ENCODE measurements at places on chromosomes 13 and 19.
A peak's percentile ranks its signal among the peaks of the same experiment; 100 is the strongest.

- peak; percentile 86 for DNase-seq
These were observed 10.7 kb upstream of the CEACAM3 start for GRCh38 chr19:41785653-41786052.

DNA sequence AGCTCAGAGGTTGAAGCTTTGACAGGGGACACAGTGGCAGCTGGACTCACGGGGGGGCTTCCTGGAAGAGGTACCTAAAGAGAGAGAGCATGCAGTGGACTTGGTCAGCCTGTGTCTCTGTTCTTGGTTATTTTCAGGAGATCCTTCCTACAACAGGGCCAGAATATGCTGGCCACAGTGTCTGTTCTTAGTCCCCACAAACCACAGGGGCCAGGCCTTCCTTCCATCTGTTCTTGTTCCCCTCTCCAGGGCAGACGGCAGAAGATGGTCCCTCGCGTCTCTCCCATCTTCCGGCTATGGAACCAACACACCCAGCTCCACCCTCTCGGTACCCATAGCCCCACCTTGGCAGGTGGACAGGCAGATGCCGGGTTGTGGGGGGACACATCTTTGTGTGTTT lies 24.8 kb downstream of the MAST3 start:
- no peak for DNase-seq

DNA sequence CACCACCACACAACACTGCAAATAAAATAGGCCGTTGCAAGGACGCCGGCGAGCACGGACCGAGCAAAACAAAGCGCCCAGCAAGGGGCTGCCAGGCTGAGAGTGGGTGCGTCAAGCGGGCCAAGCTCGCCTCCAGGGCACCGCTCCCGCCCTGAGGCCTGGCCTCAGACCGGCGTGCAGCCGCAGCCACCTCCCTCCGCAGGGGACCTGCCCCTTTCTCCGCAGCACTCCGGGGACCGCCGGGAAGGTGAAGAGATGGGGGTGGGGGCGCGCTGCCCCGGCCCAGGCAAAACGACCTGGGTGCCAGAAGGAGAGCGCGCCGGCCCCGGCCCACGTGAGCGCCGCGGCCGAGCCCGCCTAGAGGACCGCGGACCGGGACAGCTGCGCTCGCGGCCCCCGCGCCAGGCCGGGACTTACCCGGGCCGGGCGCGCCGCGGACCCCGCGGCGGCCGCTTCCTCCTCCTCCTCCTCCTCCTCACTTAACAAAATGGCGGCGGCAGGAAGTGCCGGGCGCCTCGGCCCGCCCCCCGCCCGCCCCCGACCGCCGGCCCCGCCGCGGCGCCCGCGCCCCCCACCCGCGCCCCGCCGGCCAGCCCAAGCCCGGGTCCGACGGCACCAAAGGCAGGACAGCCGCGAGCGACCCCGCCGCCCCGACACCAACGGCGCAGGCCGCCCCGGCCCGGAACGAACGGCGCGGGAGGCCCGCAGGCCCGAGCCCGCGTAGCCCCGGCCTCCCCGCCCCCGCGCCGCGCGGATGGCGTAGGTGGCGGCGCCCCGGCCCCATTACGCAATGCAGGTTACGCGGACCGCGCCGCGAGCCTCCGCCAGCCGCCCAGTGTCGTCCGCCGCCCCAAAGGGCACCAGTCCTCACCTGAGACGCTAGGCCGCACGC lies 674 bp downstream of the BRD4 start:
- DNase-seq = peak; percentile 67

DNA sequence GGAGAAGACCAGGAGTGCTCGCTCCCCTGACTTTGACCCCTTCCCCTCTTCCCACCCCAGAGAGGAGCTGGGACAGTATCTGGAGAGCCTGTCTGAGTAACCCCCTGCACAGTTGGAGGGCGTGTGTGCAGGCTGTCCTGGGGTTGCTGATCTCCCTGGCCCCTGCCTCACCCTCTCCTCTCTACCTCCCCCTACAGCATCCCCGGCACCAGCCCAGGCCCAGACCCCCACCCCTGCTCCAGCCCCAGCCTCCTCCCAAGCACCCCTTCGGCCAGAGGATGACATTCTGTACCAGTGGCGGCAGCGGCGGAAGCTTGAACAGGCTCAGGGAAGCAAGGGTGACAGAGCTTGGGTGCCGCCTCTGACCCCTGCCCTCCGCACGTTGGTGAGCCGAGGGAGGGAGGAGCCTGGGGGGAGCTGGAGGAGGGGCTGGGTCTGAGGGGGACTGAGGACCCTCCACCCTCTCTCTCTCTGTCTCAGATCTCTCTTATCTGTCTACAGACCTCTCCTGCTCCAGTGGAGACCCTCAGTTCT lies 8.7 kb downstream of the PROSER3 start:
- no peak for DNase-seq

DNA sequence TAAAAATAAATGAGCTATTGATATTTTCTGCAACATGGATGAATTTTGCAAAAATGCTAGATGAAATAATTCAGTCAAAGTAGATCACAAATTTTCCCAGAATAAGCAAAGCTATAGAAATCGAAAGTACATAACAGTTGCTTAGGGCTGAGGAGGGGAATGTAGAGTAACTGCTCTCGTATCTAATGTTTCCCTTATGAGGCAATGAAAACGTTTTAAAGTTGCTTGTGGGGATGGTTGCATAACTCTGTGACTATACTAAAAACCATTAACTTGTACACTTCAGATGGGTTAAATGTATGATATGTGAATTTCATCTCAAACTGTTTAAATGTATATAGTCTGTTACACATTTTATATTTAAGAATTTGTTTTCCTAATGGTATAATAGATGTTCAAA lies 231.7 kb downstream of the GGACT start:
- DNase-seq = no peak
